Activated CD8-positive, alpha-beta memory T cell treated with anti-CD3 and anti-CD28 coated beads for 48 hours (primary cell): ENCODE measurements at places on chromosomes 5 and 9.

GRCh38 chr5:54063817-54064216, 246.6 kb downstream of the ARL15 start:
- no peak for DNase-seq

DNA sequence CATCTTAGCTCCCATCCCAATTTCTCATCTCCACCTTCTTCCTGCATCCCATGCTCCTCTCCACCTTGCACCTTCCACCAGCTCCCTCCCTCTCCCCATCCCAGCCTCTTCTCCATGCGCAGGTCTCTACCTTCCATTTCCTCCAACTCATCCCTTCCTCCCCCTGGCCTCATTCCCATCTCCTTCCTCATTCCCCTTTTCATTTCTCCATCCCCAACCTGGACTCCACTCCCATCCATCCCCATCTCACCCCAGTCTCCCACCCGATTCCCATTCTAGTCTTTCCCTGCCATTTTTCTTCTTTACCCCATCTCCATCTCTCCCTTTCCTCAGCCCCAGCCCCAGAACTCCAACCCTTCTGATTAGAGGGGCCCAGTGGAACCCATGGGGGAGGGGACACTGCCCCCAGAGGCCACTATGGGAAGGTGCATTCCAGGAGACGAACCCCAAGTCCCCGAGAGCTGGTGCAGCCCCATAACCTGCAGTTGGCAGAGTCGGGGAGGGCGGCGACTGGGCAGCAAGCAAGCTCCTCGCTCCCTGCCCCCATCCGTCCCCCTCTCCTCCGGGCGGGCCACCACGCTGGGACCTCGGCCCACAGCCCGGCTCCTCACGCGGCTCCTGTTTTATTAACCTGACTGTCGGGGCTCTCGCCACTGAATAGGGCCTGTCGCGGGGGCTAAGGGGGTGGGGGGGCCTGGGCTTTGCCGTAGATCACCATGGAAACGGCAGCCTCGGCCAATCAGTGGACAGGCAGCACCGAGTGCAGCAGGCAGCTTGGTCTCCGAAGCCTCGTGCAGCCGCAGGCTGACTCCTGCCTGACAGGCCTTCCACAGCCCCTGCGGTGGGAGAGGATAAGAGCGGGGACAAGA, 66.7 kb downstream of the PCDH1 start:
- DNase-seq, result no peak

DNA sequence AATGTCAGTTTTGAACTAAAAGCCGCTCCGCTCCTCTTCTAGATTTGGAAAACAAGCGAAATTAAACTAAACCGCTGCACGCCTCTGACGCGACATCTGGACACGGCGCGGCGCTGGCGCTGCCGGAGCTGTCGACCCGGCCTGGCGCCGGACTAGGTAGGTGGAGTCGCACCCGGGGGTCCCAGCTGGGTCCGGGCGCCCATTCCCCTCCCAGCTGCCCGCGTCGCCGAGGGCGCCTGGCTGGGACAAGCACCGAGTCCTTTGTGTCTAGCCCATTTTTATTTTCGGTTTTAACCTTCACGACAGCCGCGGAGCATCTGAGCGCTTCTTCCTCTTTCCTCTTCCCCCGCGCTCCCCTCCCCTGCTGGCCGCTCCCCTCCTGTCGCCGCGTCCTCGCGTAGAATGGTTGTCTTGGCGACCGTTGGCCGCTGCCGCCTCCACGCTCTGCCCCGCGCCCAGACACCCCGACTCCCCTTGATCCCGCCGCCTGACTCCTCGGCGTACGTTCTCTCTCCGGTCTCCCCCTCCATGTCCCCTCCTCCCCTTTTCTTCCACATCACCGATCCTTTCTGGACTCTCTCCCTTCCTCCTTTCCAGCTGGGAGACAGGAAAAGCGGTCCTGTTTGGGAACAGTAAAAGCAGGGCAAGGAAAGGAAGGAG, 545 bp downstream of the CDKN2B-AS1 start:
- no peak for DNase-seq

- DNase-seq, result no peak
Measured at GRCh38 chr5:50978924-50979323, 312.5 kb downstream of the PARP8 start.

- DNase-seq, result no peak
Measured at GRCh38 chr5:40223884-40224402, 455.8 kb upstream of the PTGER4 start.

DNA sequence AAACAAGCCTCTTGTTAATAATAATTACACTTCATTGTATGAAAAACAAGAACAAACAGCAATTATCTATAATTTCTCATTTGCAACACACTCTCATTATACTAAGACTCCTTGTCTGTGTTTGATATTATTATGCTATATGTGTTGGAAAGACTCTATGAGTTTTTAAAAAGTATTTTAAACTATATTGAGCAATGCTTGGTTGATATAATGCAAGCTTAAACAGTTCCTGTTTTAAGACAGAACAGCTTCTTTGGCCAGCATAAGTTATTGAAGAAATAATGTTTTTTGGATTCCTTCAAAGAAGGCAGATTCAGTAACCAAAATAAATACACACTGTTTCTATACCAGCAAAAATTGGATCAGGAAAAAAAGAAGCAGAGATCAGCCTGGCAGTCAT, 871.4 kb downstream of the MAT2B start:
- no peak for DNase-seq

- DNase-seq, result no peak
Measured at GRCh38 chr5:9329125-9329524, 216.8 kb downstream of the SEMA5A start.

DNA sequence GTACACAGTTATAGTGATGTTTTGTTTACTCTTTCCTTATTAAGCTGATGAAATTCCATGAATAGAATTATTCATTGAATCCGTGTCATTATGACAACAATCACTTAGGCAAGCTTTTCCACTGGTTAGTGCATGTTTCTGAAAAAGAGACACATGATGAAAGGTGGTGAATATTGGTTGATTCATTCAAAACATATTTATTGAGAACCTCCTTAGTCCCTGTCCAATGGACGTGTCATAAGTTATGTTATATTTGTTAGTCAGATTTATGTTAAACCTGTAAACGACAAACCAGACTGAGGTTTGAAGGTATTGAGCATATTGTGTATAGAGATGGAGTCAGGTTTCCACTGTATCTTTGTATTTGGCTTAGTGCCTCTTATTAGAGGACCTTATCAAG, 1888.9 kb upstream of the CDH6 start:
- DNase-seq, result no peak

GRCh38 chr9:38018958-38019602, 49.9 kb downstream of the SHB start:
- no peak for DNase-seq

DNA sequence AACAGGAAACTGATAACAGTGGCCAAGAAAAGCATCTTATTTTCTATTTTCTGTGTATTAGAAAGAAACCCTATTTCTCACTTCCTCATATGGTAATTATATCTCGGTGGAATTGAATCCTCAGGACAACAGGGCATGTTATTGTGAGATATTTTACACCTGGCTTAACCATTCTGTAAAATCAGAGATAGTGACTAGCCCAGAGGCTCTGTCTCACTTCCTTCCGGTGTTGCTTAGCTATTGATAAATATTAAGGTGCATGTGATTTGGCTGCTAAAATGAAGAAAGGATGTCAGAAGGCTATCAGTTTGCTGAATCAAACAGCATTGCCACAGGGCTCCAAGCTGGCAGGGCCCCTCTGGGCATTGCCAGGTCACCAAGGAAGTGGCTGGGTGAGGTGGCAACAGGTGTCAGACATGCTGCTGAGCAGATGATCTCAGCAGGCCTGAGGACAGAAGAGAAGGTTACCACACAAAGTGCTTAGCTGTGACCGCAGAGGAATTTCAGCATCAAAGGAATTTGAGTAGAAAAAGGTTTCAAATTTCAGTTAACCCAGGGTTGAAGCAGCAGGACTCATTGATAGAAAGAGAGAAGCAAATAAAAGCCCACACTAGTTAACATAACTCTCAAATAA, 330.7 kb downstream of the PDE4D start:
- no peak for DNase-seq

DNA sequence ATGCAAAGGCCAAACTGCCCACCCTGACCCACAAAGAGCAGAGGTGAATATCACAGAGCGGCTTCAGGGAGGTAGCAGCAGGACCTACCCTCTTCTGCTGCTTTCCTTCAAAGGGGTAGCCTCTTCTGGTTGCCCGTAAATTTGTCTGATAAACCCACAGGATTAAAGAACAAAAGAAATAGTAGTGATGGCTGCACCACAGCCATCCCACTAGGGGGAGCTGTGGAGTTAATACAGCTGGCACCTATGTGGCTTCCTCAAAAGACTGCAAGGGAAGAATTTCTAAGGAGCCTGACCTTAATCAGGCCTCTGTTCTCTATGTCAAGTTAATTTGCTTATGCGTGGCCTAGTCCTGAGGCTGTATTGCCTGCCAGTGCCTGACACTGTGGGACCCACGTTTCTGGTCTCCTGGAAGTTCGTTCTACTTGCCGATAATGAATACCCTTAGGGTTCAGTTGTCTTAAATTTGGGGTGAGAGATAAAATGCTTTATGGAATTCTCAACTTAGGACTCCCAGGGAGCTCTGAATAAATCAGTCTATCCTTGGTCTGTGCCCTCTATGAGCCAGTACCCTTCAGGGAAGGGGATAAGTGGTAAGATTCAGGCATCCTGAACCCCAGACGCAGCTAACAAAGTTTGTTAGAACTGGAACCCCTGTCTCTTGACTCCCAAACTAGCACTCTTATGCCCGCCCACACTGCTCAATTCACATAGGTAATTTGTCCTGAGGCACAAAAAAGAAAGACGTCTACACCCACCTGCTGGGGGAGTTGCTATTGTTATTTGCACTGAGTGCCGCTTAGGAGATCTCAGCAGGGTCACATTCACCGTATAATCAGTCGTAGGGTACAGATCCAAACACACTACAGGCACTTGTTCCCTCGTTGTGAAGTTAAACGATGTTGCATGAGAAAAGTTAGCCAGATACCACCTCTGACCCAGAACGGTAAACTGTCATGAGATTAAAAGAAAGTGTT, 77.1 kb downstream of the SUSD1 start:
- no peak for DNase-seq

DNA sequence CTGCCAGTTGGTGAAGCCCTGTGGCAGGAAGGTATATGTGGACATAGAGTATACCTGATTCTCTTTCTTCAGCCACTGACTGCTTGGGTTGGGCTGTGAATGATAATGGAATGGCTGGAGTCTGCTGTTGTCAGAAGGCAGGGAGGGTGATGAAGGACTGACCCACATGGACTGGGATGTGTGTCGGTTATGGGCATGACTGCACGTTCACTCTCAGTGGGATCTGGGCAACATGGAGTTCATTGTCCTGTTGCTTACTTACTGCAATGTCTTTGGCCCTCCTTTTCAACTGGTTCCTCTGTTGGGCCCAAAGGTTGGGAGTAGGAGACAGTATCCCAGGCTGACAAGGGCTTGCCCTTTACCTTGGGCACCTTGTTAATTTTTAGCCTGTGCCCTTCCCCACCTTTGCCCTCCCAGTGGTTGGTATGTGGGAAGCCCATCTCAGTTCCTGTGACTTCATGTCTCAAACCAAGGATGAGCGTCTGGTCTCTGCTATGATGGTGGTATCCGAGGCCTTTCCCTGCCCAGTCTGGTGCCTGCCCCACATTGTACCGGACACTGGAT, 34.6 kb downstream of the FAXDC2 start:
- no peak for DNase-seq

DNA sequence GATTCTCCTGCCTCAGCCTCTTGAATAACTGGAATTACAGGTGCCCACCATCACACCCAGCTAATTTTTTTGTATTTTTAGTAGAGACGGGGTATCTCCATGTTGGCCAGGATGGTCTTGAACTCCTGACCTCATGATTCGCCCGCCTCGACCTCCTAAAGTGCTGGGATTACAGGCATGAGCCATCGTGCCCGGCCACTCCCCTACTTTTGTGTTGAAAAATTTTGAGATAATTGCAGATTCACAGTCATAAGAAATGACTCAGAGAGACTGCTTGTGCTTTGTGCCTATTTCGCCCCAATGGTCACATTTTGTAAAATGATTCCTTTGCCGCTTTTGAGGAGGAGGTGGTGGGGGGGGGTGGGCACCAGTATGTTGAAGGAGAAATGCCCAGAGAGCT, 48.1 kb upstream of the SH3PXD2B start:
- DNase-seq, result no peak

- no peak for DNase-seq
Measured at GRCh38 chr5:160108124-160108523, 11.1 kb downstream of the PWWP2A start.

DNA sequence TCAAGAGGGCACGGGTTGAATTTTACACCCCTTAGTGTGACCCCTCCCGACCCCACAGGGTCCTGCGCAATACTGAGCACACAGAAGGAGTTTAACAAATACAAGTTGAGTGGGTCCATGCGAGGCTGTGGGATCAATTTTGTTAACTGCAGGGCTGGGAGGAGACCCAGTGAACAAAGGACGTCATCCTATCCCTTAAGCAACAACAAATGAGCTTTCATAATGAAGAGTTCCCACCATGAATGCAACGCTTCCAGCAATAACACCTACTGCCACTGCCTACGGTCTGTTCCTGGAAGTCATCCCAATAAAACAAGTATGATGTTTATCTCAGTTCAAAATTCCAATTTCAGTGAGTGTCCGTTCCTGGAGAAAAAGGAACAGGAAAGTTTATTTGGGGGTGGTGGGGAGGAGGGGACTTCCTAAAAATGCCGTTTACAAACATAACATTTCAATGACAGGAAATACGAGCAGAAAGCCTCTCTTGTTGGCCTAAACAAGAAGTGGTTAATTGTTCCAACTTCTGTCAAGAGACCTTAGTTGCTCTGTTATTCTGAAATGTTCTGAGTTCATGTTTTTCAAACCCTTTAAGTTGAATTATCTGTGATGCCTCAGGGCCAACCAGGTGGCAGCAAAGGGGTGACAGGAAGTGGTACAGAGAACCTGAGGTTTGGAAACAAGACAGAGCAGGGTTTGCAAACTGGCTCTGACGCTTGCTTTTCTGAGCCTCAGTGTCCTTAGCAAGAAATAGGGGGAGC, 65.8 kb upstream of the PLPP6 start:
- DNase-seq, result no peak

- no peak for DNase-seq
Measured at GRCh38 chr9:131204285-131204684, 72.0 kb downstream of the FAM78A start.

GRCh38 chr9:89496645-89497256, 1.2 kb downstream of the SEMA4D start:
- DNase-seq, result no peak
